ENCODE measurements at places on chromosomes 7 and 10.
A peak's percentile ranks its signal among the peaks of the same experiment; 100 is the strongest.

DNA sequence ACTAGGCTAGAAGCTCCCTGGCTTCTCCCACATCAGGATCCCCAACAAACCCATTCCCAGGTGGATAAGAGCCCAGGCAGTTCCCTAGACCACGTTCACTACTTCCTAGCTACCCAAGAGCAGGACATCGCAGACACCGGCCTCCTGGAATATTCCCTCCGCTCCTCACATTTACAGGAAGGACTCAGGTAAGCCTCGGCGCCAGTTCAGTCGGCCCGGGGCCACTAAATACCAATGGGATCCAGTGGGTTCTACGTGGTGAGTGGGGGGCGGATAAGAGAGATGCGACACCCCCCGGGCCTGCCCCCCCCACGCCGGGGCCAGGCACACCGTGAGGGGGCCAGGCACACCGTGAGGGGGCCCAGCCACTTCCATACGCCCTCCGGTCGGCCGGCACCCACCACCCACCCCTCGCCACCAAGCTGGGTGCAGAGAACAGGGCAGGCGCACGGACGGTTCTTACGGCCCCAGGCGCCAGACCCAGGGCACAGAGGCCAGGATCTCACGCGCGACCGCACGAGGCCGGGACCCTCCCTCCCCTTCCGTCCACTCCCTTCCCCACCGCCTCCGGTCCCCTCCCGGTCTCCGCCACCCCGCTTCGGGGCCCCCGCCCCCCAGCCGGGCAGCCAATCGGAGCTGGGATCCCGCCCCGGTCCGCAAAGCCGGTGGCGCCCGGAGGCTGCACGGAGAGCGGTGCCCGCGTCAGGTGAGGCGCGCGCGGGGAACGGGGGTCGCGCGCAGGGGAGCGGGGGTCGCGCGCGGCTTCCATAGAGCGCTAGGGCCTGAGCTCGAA, at the start of gene BLVRA:
Gene BLVRA (plus strand): TSS at position 652 of the 793 bp plus-strand sequence. CDS start 12,479 bp downstream, outside the sequence.
- peak; percentile 70 for DNase-seq

GRCh38 chr7:130305433-130306042, 12.6 kb downstream of the CPA4 start:
- DNase-seq, result no peak

GRCh38 chr10:58957517-58957916, 218.9 kb upstream of the PHYHIPL start:
- no peak for DNase-seq

DNA sequence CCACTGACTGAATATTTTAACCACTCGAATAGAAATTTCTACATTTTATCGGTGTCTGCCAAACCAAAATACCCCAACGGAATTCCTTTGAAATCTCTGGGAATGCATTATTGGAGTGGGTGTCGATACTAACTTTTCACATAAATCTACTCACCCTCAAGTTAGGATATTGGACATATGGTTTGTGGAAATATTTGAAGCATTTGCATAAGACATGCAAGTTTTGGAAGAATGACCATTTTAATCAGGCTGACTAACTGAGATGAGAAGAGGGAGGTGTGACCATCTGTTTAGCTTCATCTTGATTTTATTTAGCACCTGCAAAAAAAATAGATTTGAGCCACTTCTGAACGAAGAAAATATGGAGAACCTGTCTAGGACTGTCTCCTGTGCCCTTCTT, 61.2 kb downstream of the KLF6 start:
- no peak for DNase-seq

DNA sequence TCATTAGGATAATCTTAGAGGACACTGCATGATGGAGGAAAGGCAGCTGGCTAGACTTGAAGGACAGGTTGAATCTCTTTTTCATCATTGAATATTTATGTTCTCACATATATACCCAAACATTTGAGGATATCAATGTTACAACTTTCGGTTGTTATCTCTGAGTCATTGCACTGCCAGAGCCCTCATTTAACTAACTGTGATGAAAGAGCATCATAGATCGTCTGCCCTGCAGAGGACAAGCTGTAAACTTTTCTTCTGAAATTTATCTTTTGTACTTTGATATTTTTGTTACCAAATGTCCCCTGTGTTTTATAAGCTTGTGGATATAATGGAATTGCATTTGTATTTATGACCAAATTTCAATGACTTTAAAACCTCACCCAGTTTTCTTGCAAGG, 298.7 kb downstream of the PHF14 start:
- DNase-seq, result no peak

GRCh38 chr7:2509298-2509906, 10.2 kb upstream of the LFNG start:
- DNase-seq, result no peak

DNA sequence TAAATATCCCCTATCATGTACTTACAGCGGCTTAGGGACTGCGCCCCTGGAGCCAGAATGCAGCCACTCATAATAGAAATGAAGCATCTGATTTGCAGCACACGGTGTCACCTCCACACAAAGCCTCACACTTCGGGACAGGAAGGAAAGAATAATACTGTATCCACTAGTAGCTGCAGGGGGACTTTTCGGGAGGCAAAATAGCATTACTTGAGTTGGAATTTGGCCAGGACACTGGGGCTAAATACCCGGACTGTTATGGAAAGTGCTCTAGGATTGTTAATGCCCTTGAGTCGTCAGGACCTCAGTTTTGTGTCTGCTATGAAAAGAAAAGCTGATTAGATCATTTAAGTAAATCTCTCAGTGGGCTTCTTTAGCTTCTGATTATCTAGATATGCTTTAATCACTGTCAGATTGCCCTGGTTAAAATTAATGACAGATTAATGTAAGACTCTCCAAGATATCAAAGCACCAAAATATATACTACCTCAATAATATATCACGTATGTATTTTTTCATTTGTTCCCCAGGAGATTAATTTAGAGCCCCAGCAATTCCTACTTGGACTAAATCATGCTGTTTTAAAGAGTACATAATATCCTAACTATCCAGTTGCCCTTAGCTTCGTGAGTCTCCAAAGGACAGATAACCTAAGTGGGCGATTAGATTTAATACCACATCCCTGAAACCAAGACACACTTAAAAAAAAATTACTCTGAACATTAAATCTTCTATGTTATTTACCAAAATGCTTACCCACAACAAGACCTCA, 173.0 kb upstream of the NEBL start:
- no peak for DNase-seq

GRCh38 chr10:75396631-75397495, 4.7 kb downstream of the ZNF503 start:
- no peak for DNase-seq

DNA sequence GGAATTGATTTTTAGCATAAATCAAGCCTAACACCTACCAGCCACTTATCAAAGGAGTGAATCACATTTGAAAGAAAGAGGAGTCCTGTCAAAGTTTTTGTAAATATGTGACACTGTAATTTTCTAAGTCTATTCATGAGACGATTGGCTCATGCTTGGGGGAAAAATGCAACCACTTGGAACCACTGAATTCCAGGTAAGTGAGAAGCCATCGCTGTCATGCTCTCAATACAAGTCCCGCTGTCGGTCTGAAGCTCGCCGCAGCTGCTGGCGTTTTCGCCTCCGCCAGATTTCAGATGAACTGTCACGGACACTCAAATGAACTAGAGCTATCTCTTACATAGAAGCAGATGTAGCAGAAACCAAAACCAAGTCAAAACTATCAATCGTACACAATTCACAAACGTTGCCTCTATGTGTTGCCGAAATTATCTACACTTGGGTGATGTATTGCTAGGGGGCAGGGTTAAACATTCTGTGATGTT, 279.8 kb upstream of the FZD8 start:
- DNase-seq, result no peak

DNA sequence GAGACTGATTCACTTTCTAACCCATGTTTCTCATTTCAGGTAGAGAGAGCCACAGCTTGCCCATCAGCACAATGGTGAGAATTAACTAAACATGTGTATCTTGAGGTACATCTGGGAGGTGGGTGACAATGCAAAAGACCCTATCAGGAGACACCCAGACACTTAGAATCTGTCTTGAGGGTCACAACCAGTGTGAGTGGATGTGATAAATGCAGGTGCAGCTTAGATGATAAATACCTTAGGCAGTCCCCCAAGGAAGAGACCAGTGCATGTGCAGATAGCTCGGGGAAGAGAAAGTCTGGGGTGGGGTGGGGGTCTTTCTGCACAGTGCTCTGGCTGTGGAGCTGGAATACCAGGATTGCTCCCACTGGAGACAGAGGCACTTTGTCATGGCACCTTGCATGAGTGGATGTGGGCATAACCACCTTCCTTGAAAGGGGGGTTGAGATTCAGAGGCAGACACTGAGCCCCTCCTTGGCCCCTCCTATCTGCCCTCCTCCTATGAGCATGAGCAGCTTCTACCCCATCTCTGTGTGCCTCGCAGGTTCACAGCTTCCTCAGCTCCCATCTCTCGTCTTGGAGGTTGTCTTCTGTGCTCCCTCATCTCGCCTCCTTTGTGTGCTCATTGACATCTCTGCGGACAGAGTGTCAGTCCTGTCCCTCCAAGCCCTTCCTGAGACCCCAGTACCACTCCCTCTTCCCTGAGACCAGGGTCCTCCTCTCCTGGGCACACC, 349.8 kb downstream of the TCERG1L start:
- no peak for DNase-seq

DNA sequence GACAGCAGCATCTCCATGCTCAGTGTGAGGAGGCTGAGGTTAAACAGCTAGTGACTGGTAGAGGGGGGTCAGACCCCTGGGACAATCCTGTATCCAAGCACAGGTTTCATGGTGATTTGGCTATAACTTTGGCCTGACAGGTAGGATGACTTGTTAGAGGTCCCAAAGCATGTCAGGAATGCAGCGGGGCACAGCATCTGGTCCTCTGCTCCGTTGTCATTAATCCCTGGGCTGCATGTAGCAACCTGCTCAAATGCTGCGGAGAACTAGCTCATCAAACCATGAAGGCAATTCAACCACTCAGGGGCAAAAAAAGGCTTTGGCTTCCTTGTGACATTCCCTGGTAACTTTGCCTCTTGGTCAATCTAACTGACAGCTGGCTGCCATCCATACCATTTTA, 26.8 kb downstream of the WNT2 start:
- no peak for DNase-seq

- DNase-seq, result no peak
Observed at GRCh38 chr7:107924841-107925504, 34.0 kb downstream of the DLD start.

- DNase-seq, result peak; percentile 14
Observed at GRCh38 chr10:30371954-30372353, 22.9 kb upstream of the MTPAP start.

DNA sequence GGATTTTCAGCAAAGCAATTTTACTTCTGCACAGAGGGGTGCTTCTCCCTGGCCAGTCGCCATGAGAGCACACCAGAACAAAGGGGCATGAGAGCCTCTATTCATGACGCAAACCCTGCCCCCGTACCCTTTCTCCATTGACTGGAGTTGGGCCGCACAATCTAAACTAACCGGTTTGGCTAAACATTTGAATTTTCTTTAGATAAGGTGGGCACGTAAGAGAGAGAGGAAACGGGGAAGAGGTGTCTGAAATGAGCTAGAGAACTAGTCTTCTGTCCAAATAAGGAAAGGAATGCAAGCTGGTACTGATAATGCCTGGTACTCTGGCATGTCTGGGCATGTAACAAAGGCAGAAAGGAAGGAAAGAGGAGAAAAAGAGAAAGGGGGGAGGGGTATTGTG, 13.2 kb upstream of the SCIN start:
- DNase-seq, result no peak

DNA sequence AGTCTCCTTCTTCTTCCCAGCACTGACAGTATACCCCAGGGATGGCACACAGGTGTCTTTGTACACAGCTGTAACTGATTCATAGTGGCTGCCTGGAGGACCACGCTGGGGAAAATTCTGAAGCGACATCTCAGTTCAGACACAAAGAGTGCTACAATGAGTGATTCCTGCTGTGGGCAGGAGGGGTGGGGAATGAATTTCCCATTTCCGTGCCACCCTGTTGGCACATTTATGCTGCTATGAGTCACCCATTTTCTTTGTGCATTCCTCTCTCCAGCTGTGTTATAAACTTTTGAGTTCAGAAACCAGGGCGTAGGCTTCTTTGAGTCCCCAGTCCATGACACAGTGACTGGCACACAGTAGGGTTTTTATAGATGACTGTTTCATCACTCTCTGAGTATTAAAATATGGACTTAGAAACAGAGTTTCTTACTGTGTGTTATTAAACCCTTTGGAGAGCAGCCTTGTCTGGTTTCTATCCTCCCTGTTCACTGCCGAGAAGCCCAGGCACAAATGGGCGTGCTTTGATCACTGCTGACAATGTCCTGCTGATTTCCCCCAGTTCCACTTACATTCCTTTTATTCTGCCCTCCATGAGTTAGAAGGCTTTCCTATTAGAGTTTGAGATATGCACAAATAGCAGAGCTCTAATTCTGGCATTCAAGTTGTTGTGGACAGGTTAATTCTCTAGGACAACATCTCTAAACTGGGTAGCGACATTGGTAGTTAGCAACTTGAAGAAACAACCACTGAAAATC, 24.0 kb upstream of the NPS start:
- no peak for DNase-seq

- DNase-seq, result peak; percentile 60
Observed at GRCh38 chr10:7272008-7272407, 138.8 kb downstream of the SFMBT2 start.
